NCI-H69 (cell line): ENCODE measurements at places on chromosomes 7 and 10.

DNA sequence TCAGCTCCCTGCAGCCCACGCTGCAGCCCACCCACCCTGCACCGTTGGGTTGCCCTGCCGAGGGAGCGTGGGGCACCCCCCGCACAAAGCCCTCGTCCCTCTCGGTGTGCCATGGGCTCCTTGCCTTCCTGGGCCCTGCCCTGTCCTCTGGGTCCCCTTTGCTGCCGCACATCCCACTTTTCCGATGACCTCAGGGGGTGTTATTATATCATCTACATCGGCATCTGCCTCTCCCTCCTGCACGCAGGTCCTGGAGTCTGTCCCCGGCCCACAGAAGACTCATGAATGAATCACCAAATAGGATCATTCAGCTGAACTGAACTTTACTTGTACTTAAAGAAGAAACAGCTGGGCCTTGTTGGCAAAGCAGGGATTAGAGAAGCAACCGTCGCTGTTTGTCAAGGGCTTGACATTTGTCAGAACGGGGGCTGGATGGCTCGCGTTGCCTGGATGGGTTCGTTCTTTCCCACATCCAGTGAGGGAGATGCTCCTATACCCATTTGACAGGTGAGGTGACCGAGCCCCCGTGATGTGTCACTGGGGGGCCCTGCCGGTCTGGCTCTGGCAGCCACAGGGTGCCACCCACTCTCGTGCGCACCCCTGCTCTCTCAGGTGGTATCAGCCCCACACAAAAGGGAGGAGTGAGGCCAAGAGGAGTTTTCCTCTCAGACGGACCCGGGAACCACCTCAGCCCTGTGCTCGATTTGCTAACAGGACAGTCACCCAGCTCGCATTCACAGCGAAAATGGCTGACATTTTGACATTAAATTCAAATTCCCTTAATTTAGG, 58.6 kb upstream of the EBF3 start:
- DNase-seq, result no peak

- no peak for DNase-seq
Observed at GRCh38 chr7:139871331-139871730, 42.3 kb downstream of the TBXAS1 start.

DNA sequence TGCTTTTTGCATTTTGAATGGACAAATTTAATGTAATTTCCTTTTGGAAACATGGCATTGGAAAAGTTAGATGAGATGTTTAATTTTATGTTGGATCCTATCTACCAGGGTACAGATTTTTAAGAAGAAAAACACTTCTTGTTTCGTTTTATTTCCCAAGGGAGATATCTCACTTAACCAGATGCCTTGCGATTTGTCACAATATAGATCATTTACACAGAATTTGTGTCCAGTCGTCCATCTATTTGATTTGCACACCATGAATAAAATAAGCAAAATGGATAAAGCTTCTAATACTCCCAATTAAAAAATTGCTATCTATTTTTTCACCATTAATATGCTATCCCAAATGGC, 25.7 kb downstream of the HDAC9 start:
- DNase-seq, result no peak

GRCh38 chr10:88672041-88672440, 7.8 kb downstream of the LIPF start:
- no peak for DNase-seq

DNA sequence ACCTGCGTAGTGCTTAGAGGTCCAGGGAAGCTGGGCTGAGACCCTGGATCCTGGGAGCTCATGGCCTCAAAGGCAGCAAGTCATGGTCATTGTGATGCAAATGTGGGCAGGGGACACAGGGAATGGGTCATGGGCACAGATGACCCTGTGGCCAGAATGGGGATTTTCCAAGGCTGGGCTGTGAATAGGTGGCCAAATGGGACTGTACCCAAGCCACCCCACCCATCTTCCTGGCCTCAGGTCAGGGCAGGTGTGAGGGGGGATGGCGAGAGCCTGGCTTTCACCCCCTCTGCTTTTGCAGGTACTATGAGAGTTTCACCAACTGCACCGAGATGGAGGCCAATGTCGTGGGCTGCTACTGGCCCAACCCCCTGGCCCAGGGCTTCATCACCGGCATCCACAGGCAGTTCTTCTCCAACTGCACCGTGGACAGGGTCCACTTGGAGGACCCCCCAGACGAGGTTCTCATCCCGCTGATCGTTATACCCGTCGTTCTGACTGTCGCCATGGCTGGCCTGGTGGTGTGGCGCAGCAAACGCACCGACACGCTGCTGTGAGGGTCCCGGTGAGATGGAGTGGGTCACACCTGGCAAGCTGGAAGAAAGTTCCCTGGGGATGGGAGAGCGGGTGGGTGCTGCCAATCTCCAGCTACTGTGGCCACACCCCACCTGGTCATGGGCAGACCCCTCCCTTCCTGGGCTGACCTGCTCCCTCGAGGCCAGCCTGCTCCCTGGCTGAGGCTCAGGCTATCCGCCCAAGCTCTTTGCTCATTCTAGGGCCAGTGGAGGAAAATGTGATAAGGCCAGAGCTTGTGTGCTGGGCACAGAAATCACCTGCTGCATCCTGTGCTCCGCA, 25.5 kb downstream of the RAMP3 start:
- no peak for DNase-seq

- no peak for DNase-seq
Observed at GRCh38 chr10:131960631-131961046, 21.1 kb downstream of the BNIP3 start.

- DNase-seq, result no peak
Observed at GRCh38 chr10:99595770-99596465, 24.3 kb downstream of the SLC25A28 start.

DNA sequence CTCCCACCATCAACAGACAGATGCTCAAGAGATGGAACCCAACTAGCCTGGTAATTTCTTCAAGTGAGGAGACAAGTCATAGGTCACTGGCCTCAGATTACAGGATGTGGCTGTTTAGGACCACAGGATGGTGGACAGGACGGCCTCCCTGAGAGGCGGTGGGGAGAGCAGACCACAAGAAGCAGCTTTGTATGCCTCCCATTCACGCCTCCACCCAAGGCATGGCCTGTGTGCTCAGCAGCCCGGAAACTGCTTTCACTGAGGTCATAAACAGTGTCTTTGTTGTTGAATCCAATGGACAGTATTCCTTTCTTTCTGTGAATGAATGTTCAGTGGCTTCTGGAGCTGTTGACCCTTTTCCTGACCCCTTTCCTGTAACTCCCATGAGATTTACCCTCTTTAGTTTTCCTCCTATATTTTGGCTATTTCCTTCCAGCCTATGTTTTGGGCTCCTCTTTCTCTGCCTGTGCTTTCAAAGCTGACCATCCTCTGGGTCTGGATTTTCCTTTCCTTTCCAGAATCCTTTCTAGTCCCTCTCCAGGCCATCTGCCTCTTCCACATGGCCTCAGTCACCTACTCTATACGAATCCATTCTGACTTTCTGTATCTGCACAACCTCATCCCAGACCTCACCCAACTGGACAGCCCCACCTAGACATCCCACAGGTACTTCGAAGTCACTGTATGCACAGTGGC, 32.4 kb upstream of the INPP5F start:
- no peak for DNase-seq
